ENCODE measurements at places on chromosomes 2 and 18.

- no peak for DNase-seq
These were observed 249.2 kb downstream of the NBAS start for GRCh38 chr2:15311926-15312325.

DNA sequence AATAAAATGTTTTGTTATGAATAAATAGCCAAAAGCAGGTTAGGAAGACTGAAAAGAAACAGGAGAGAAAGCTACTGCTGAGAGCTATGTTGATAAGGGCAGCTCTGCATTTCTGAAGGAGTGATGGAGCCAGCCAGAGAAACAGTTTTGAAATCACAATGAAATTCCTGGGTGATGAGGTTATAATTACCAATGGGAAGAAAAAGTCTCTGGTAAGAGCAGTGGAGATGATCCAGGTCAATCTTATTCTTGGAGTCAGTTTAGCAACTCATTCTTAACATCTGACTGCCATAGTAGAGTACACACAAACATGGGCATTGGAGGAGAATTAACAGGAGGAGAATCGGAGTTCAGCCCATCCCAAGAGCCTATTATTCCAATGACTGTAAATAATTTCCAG lies 2.4 kb downstream of the ALKAL2 start:
- no peak for DNase-seq

GRCh38 chr2:226733189-226733858 lies 66.3 kb downstream of the IRS1 start:
- no peak for DNase-seq

DNA sequence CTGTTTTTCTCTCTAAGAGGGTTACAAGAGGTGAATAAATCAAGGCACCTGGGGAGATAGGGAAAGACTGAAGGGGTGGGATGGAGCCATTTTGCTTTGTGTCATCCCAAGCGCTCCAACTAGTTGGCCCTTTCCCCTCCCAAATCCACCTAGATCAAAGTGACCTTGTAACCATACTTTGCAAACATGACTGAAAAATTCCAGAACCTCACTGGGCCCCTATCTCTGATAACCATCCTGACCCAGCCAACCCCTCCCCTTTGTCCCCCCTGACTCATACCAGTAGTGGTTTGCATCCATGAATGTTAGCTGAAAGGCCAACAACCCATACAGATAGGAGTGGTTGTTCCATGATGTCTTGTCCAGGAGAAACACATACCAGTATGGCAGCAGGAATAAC lies 3.1 kb downstream of the GGCX start:
- no peak for DNase-seq

- no peak for DNase-seq
These were observed 3.1 kb upstream of the SP5 start for GRCh38 chr2:170711774-170712652.

GRCh38 chr2:99662761-99663341 lies 173.0 kb upstream of the REV1 start:
- DNase-seq, result no peak

DNA sequence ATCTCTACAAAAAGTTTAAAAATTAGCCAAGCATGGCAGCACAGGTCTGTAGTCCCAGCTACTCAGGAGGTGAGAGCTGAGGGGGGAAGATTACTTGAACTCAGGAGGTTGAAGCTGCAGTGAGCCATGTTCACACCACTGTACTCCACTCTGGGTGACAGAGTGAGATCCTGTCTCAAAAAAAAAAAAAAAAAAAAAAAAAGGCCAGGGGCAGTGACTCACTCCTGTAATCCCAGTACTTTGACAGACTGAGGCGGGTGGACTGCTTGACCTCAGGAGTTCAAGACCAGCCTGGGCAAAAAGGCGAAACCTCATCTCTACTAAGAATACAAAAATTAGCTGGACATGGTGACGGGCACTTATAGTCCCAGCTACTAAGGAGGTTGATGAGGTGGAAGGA lies 37.0 kb downstream of the PUM2 start:
- DNase-seq, result no peak

- no peak for DNase-seq
These were observed 84.3 kb upstream of the CRIM1 start for GRCh38 chr2:36271266-36271665.

DNA sequence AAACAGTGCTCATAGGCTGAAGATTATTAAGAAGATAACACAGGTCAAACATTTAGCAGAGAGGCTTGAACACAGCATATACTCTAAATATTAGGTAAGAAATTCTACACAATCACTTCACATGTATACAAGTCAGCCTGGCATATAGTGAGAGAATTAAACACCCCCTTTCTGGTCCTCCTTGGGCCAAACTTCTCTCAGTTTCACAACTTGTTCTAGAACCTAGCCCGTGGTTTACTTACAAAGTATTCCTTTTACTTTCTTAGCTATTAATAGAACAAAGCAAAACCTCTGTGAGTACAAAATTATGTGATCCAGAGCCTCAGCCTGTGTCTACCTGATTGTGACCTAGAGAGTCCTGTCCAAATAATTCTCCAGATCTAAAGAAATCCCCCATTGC lies 562.8 kb downstream of the TNS1 start:
- no peak for DNase-seq

DNA sequence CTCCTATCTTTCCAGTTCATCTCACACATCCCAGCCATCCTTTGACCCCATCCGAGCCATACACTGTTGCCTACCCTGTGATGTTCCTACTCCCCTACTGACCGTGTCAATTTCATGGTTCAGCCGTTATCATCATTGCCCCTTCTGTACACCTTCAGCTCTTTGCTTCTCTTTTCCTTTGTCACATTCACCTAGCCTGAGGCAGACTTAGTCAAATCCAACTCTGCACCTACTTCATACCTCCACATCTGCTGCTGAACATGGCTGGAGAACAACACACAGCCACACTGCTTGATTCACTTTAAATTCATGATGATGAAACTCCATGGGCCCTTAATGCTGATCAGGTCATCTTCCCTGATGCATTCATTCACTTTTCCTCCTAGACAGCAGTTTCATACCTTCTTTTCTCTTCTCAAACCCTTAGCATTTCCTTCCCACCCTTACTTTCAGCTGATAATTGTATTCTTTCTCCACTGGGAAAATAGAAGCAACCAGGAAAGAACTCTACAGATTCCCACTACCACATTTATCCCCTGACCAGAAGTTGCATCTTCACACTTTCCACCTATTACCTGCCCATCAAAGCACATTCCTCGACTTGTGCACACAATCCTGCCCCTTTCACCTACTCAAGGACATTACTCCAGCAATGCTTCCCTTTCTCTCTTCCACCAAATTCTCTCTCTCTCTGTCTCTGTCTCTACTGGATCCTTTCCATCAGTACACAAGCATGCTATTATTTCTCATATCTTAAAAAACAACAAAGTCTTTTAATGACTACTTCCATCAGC lies 59.6 kb downstream of the PKDCC start:
- DNase-seq, result no peak

DNA sequence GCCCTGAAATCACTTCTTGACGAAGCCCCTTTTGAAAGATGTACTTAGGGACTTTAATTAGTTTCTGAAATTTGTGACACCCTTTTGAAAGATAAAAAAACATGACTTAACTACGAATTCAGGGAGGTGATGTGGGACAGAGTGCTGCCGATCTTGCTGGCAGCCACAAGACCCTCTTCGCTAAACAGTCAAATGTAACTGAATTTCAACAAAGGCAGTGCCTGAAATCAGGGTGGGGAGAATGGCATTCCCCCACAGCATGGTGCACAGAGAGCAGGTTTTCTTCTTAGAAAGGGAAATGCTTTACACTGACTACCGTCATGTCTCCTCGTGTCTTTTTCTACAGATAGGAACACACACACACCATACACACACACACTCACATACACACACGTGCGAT lies 640.2 kb upstream of the POU3F3 start:
- no peak for DNase-seq

DNA sequence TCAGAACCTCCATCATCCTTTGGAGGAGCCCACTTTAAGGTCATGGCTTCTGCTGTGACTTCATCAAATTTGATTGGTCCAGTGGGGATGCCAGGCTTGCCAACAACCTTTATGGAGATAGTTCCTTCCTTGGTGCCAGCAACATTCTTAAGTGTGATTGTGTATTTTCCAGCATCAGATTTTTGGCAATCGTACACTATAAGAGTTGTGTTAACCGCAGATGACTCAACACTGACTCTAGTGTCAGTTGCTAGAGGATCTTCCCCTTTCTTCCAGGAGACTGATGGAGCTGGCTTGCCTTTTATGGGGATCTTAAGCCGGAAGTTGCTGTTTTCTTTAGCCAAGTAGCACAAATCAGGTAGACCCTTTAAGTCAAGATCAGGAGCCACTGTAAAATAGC lies 98.7 kb downstream of the PLEKHA3 start:
- no peak for DNase-seq

- DNase-seq, result no peak
These were observed 372.7 kb upstream of the VWC2L start for GRCh38 chr2:214038186-214038585.

DNA sequence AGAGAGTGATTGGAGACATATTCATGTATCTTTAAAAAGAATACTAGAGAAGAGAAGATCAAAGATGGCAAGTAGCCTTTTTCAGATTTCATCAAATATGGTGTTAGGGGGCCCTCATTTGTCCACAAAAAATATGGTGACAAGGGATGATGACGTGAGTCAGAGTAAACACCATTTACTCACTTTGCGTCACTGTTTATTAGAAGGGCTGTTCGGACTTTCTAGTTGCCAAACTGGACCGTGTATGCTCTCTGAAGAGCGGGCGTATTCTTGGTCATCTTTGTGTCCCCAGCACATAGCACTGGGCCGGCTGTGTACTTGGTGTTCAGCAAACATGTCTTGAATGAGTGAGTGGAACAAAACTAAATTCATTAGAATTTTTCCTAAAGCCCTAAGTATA lies 37.5 kb downstream of the TTC39C start:
- no peak for DNase-seq

- DNase-seq, result no peak
These were observed 109.6 kb upstream of the CYRIA start for GRCh38 chr2:16774980-16775898.

GRCh38 chr2:143575340-143575739 lies 446.1 kb downstream of the ARHGAP15 start:
- no peak for DNase-seq

DNA sequence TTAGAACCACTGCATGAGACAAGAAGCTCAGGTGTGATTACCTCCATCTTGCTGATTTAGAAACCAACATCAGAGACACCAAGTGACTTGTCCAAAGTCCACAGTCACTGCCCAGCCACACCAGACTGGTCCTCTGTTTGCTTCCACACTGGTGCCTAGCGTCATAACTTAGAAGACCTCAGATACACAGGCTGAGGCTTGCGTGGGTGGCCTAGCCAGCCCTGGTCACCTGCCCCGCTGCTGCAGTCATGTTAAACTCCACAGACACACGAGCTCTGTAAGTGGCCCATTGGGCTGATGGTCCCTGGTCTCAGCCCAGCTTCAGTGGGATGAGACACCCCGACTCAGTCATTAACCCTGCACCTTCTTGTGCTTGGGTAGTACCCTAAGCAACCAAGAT lies 47.1 kb downstream of the CNGA3 start:
- no peak for DNase-seq

- no peak for DNase-seq
These were observed 90.3 kb upstream of the ST3GAL5 start for GRCh38 chr2:85978883-85979780.

DNA sequence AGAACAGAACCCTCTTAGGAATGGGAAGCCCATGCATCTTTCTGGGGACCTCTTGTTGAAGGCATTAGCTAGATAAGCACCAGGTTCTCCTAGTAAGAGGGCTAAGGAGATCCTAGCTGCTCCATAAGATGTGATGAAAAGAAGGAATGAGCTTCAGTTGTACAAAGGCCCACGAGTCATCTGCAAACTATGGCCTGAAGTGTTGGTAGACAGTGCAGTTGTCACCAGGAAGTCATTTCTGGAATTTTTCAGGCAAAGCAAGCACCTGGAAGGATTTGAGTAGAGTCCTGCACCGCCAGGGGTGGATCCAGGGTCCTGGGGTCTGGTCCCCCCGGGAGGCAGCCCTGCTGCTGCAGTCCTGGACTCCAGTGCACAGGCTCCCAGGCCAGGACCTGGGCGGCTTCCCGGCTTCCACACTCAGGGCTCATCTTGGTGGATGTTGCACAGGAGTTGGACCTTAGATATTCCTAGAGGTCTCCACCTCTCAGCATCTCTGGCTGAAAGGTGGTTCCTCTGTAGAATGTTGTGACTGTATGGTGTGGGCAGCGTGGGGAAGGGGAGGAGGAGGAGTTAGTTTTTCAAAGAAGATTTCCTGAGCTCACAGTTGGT lies 85.3 kb downstream of the LDLRAD4 start:
- no peak for DNase-seq

DNA sequence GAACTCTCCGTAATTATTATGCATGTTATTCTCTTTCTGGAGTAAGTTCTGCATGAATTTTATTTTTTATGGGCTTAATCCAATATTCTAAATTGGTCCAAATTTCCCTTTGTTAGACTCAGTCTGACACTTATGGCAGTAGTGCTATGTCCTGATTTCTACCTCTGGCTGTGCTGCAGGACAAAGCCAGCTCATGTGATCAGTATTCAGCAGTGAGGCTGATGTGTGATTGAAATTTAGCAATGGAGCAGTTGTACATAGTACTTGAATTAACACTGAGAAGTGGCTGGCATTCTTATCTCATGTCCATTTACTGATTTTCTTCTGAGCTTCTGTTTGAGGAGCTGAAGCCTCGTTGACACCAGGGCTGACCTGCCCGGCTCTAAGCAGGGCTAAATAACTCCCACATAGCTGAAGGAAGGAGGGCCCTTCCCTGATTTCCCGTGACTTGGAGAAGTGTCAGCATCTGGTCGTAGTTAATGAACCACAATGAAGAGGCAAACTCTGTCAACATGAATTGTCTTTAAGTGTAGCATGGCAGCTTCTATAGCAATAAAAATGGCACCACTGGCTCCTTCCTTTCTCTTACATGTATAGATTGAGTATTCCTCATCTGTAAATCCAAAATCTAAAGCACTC lies 159.0 kb upstream of the RASGRP3 start:
- no peak for DNase-seq

DNA sequence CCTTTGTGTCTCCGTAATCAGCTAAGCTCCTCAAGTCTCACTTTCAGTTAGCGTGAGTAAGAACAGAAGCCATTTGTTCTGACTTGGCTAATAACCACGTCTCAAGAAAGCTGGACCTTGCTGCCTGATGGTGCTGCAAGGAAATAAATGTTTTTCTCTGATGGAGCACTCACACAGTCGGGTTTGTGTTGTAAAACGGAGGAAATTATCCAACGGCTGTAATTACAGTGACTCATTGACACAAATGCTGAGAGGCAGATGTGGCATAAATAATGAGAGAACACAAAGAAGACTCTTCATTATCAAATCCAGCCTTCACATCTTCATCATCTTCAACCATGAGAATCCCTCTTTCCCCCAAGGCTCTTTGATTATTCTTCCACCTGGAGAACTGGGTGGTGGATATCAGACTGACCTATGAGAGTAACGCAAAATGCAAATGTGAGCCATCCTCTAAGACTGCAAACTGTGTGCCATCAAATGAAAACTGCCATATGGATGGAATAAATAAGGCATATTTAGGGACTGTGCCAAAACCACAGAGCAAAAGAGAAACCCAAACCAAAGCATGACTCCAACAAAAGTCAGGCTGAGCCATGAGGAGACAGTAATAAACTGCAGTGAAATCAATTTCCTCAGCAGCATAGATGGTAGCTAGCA lies 252.6 kb downstream of the RND3 start:
- no peak for DNase-seq

GRCh38 chr18:59140302-59140885 lies 710 bp downstream of the SEC11C start:
- no peak for DNase-seq

GRCh38 chr2:31101701-31102100 lies 36.5 kb downstream of the GALNT14 start:
- no peak for DNase-seq

Data from chondrocyte (in vitro differentiated cells).